Left renal pelvis (tissue), 4 donors: ENCODE measurements at places on chromosomes 7 and 10. TPM values are rescaled to one million over a fixed set of nuclear protein-coding genes. Genes with fewer than 3 reads are reported as not detected.

Gene STRA8
- polyA plus RNA-seq, result 0.17 TPM

Gene VPS26A
- 95.0 TPM for polyA plus RNA-seq

Gene OPALIN
- not detected for polyA plus RNA-seq

Gene LIPJ
- 0.05 TPM for polyA plus RNA-seq

Gene LIPN
- not detected for polyA plus RNA-seq

Gene MRC1
- 12.4 TPM for polyA plus RNA-seq

Gene MYPN
- 0.10 TPM for polyA plus RNA-seq

Gene TRIL
- polyA plus RNA-seq, result 155 TPM

Gene GNAT3
- polyA plus RNA-seq, result not detected

Gene ZWINT
- polyA plus RNA-seq, result 58.3 TPM

Gene ZNF248
- polyA plus RNA-seq, result 39.3 TPM

- no peak for DNase-seq
Observed at GRCh38 chr10:44284198-44285084, 100.5 kb downstream of the CXCL12 start.

DNA sequence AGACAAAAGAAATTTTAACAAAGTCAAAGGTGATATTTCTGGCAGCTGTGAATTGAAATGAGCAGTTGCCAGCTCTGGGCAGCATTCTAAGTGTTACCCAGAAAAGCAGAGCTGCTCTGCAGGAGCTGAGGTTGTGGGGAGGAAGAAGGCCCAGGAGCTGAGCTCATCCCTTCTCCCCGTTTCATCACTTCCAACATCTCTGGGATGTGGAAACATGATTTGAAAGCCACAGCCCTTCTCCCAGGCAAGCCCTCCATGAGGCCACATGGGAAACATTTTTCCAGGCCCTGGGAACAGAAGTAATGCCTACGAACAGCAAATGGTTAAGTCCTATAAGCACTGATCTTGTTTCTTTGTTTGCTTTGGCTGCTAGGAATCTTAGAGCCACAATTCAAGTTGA lies 10.9 kb upstream of the DMBT1 start:
- no peak for DNase-seq

GRCh38 chr7:66627151-66627681 lies 1.5 kb upstream of the KCTD7 start:
- no peak for DNase-seq

GRCh38 chr7:36017111-36017510 lies 135.9 kb upstream of the EEPD1 start:
- no peak for DNase-seq

- DNase-seq, result peak; percentile 29
Observed at GRCh38 chr10:119341459-119342301, 134.3 kb downstream of the GRK5 start.

- DNase-seq, result no peak
Observed at GRCh38 chr10:79142064-79142491, 73.3 kb downstream of the ZMIZ1 start.

DNA sequence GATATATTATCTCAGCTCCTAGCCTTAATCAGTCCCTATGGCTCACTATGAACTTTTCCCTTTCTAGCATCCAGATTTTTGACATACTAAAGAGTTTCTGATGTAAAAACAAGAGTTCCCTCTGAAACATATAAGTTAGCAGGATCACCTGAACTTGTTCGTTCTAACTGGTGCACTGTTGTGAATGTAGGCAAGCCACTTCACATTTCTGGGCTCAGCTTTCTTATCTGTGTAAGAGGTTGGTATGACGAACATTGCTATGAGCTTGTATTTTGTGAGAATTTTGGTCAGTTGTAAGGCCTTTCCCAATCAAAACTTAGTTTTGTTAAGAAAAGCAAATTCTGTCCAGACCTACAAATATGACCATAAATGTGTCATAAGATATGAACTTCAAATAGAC lies 46.1 kb downstream of the MAGI2 start:
- no peak for DNase-seq

- no peak for DNase-seq
Observed at GRCh38 chr10:81872206-81872862, 2.7 kb upstream of the NRG3 start.

- no peak for DNase-seq
Observed at GRCh38 chr7:15016766-15017165, 114.2 kb upstream of the DGKB start.

GRCh38 chr7:113444261-113444660 lies 325.9 kb upstream of the SMIM30 start:
- no peak for DNase-seq

DNA sequence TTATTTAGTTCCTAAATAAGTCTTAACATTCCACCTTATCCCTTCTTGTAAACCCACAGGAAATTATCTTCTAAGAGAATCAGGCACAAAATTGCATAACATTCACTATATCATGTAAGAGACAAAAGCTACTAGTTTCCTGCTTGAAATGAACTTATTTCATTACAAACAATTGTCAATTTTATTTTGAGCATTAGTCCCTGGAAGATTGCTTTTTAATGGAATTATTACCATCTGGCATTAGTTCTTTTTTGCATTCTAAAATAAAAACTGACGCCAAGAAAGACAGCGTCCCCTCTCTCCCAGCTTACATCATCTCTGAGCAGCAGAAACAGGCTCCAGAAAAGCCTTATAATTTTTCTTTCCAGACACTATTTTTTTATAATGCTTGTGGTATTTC lies 121.8 kb downstream of the NOC3L start:
- no peak for DNase-seq

GRCh38 chr7:11231190-11231589 lies 257.5 kb downstream of the PHF14 start:
- DNase-seq, result no peak

- no peak for DNase-seq
Observed at GRCh38 chr7:138226745-138227279, 150.6 kb downstream of the AKR1D1 start.

- DNase-seq, result no peak
Observed at GRCh38 chr10:118763202-118763988, 8.6 kb upstream of the CACUL1 start.

DNA sequence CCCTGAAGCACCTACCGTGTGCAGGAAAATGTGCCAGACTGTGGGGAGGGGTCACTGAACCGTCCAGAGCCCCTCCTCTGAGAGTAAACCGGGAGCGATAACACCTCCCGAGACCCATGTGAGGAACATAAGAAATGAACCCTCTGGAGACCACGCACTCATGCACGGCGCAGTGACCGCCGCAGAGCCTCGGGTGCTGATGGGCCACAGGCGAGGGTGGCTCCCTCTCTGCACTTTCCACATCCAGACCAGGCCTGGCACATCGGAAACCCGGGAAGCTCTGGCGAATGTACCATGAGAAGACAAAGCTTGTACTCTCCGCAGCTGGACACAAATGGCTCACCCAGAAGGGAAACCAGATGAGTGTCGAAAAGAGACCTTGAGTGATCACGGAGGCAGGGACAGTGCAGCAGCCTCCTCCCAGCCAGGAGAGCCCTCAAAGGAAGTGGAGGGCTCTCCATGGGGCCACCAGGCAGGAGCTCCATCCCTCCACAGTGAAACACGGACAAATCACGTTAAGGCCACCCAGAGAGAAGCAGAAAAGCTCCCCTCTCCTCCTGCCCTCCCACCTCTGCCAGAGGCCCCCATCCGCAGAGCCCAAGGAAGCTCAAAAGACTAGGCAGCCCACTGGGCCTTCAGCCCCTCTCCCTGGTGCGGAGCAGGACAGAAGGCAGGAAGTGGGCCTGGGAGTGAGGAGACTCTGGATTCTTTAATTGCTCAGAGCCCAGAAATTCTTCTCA lies 178.1 kb upstream of the PPP2R2D start:
- DNase-seq, result no peak

GRCh38 chr10:77478247-77478961 lies 159.2 kb downstream of the KCNMA1 start:
- DNase-seq, result no peak

GRCh38 chr7:43915907-43916306 lies 9.5 kb upstream of the URGCP start:
- DNase-seq, result no peak

DNA sequence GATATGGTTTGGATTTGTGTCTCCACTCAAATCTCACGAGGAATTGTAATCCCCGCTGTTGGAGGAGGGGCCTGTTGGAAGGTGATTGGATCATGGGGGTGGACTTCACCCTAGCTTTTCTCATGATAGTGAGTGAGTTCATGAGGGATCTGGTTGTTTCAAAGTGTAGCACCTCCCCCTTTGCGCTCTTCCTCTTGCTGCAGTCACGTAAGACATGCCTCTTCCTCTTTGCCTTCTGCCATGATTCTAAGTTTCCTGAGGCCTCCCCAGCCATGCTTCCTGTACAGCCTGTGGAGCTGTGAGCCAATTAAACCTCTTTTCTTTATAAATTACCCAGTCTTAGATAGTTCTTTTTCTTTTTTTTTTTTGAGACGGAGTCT lies 17.1 kb downstream of the CDNF start:
- no peak for DNase-seq

GRCh38 chr10:125284875-125285597 lies 124.7 kb upstream of the CTBP2 start:
- no peak for DNase-seq

DNA sequence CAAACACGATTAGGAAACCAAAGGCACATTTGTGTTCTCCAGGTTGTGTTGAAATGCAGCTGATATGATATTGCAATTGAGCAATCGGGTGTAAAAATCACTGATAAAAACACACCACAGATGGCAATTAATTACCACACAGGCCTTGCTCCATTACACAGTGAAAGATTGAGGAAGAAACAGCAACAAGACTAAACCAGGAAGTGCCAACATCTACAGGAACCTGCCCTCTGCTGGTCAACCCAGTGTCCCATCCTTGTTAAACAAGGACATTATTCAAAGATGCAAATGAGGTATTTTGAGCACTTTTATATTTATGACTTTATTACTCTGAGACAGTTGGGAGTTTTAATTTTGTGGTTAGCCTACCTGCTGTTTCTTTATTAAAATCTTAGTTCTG lies 765.6 kb upstream of the GHITM start:
- no peak for DNase-seq
